ENCODE measurements at places on chromosomes 3 and 15.
A peak's percentile ranks its signal among the peaks of the same experiment; 100 is the strongest.

- no peak for DNase-seq
Observed at GRCh38 chr3:43247561-43248184, 38.7 kb upstream of the SNRK start.

DNA sequence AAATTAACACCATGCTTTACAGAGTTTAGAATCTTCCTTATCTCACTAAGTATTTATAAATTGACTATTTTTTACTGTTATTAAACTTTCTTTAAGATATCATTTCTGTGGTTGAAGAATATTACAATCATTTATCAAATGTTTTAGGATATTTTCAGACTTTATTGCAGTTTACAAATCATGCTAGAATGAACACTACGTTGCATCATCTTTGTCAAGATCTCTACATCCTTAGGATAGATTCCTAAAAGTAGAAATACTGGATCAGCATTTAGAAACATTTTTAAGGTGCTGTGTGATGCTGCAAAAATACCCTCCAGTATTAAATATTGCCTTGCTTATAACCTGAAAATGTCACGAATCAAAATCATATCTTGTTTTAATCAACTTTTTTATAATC lies 2.5 kb upstream of the PLD1 start:
- DNase-seq = no peak

DNA sequence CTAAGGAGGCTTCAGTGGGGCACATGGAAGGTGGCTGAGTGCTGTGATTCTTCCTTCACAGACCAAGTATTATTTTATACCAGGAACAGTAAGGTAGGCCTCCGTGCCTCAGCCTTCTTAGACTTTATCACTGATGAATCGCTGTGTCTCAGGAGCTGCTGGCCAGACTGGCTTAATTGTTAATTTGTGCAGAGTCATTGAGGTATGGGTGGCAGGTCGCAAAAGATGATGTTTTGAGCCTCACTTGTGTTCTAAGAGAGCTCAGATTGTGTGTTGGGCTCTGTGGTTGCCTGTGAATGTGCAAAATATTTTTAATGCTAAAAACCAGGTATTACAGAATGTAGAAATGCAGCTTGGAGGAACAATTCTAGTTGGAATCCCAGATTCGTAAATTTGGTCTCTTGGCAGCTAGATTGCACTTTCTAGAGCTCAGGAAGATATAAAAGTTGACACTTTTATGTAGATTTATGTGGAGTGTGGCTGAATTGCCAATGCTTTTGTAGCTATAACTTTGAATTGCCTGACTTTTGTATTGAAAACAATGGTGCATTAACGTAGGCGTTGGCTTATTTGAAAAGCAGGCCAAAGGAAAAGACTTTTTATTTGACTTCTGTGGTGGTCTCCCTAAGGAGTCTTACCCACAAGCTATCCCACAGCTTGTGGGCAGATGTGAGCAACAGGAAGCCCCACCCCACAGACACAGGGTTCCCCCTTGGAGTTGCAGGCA lies 53.4 kb downstream of the LARS2 start:
- DNase-seq = no peak

DNA sequence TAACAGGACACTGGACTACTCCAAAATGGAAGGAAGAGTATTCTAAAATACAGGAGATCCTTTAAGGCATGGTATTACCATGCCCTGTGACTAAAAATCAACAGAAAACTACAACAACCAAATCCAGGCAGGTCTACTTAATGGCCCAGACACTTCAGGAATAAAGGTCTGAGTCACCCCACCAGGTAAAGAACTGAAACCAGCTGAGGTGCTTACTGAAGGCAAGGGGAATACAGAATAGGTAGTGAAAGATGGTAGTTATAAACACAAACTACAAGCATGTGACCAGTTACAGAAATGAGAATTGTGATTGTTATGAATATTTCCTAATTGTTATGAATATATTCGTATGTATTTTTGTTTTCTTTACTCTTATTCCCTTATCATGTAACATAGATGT lies 13.4 kb downstream of the IFT57 start:
- no peak for DNase-seq

GRCh38 chr3:116005404-116005803 lies 382.1 kb downstream of the GAP43 start:
- DNase-seq = peak; percentile 70

GRCh38 chr3:98814817-98815420 lies 51.8 kb downstream of the ST3GAL6 start:
- DNase-seq = no peak

DNA sequence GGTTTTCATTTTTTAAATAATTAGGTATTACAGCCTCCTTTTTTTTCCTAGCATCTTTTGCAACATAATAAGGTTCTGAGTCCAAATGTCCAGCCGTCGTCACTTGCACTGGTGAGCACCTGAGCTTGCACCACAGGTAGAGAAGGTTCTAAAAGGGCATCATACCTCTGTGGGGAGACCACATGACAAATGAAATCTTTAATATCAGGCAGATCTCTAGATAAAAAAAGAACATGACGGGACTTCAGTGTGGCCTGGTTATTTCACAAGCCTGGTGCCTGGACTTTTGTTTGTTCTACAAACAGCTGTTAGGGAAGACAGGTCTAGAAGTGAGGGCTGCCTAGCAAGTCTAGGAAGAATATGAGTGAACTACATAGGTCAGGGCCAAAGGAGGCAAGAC lies 3.6 kb downstream of the ZBED2 start:
- DNase-seq = no peak

DNA sequence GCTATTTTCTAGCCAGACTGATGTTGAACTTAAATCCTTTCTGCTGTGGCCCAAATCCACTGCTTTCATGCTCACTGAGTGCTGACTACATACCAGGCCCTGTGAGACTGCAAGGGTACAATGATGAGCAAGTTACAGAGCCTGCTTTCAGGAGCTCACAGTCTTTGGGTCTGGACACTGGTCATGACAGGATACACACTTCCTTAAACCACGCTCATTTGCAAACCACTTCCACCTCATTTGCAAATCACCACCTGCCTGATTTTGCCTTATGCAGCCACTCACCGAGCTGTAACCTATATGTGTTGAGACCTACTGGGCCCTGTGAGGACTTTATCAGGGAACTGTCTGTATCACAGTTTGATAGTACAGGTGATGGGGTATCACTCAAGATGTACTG lies 50.2 kb upstream of the LRRC58 start:
- no peak for DNase-seq

DNA sequence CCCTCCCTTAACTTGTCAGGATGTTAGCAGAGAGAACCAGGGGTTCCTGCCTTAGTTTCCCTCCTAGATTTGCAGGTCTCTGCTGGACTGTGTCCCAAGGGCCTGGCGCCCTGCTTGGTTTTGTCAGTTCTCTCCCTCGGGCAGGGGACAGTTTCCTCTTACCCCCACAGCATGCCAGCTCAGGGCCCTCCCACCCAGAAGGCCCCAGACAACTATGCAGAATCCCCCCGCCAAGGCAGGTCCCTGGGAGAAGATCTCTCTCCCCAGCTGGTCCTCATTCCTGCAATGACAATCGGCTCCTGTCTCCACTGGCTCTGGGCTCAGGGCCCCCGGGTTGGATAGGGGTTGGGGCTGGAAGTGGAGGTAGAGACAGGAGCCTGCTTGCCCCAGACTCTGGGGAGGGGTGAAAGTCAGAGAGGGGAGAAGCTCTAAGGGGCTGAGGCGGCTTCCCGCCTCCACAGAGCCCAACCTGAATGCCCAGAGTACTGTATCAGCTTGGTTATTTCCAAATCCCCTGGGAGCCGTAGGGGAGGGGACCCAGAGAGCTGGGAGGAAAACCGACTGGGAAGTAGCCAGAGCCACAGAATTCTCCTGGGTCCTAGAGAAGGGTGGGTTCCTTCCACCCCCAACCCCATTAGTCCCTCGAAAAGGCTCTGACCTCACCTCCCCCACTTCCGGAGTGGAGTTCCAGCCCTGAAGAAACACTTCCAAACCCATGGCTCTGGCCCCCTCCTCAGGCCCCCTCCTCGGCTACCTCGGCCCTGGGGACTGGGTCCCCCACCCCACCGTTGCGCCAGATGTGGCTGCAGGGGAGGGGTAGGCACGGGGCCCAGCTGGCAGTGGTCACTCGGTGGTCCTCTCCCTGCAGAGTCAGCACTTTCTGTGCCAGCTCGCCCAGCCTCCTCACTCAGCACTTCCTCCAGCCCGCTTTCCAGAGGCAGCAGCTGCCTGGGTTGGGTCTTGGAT lies 3.8 kb upstream of the LOXL1 start:
- DNase-seq = no peak

DNA sequence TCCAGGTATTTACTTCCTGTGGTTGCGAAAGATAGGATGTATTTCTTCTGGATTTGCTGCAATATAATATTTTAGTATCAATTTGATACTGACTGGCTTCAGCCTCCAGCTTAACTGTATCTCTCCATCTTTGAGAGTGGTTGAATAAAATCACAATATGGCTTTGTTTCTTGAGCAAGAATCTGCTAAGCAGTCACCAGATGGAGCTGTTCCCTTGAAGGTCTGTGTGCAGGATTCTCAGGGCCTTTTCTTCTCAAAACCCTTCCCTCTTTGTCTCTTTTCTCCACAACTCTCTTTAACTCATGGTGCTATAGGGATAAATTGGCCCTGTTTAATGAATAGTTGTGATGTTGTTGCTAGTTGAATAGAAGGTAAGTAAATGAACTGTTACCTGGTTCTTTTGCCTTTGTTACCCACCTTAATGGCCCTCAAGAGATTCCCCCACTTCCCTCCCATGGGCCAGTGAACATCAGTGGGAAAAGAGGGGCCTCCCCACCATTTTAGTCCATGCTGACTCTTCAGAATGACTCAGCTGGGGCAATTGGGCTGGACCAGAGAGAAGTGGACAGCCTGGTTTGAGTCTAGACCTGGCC lies 34.8 kb upstream of the RAB6B start:
- peak; percentile 65 for DNase-seq

- no peak for DNase-seq
Observed at GRCh38 chr3:72950801-72951200, 45.8 kb upstream of the PPP4R2 start.

- DNase-seq = no peak
Observed at GRCh38 chr15:99819981-99820718, 86.9 kb upstream of the LYSMD4 start.

DNA sequence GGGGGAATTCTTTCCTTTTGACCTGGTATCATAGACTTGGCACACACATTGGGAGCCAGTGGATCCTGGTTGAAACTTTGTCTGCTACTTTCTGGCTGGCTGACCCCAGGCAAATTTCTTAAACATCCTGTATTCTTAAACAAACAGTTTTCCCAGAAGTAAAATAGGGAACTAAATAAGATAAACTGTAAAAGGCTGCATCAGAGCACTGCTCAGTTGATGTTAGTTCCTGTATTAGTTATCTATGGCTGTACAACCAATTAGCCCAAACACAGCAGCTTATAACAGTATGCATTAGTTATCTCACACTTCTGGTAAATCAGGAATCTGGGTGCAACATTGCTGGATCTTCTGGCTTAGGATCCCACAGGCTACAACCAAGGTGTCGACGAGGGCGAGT lies 73.1 kb upstream of the SLCO3A1 start:
- no peak for DNase-seq

GRCh38 chr15:61080221-61081026 lies 148.7 kb downstream of the RORA start:
- no peak for DNase-seq

DNA sequence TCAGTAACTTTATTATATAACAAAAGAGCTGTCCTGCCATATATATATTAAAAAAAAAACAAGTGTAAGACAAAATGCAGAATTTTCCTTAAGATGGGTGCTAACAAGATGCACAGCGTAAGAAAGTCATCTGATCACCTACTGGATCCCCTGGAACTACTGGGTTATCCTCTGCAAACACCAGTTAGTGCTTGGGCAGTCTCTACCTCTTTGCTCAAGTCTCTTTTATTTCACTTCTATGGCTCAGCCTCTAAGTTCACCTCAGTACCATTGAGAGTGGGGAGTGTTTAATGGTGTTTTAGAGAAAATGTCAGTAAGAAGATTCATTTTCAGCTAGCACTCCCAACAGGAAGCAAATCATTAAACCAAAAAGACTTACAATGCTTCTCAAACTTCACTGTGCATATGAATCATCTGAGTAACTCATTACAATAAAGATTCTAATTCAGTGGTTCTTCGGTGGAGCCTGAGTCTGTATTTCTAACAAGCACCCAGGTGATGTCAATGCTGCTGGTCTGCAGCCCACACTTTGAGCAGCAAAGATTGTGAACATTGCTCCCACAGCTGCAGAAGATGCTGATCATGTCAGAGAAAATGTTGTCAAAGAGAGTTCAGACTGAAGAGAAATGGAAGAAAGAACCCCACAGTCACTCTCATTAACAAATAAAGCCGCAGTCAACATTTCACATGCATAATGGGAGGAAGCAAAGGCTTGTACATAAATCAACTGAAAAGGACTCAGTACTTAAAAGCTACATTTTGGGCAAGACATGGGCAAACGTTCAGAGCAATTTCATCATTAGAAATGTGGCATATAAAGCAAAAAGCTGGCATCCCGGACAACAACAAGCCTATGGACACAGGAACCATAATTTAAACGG lies 227.1 kb upstream of the ATP11B start:
- no peak for DNase-seq

DNA sequence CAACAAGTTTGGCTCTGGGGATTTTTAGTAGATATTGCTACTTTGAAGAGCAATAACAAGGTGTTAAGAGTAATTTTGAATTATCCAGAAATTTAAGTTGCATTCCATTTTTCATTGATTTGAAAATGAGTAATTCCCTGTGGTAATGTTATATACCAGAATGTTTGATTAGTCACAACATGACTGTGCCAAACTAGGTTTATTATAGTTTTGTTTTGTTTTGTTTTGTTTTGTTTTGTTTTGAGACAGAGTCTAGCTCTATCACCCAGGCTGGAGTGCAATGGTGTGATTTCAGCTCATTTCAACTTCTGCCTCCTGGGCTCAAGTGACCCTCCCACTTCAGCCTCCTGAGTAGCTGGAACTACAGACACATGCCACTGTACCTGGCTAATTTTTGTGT lies 40.7 kb downstream of the CNOT10 start:
- DNase-seq = no peak

GRCh38 chr3:157671656-157672055 lies 168.4 kb upstream of the VEPH1 start:
- no peak for DNase-seq

- no peak for DNase-seq
Observed at GRCh38 chr3:66386011-66386924, 114.6 kb downstream of the LRIG1 start.

DNA sequence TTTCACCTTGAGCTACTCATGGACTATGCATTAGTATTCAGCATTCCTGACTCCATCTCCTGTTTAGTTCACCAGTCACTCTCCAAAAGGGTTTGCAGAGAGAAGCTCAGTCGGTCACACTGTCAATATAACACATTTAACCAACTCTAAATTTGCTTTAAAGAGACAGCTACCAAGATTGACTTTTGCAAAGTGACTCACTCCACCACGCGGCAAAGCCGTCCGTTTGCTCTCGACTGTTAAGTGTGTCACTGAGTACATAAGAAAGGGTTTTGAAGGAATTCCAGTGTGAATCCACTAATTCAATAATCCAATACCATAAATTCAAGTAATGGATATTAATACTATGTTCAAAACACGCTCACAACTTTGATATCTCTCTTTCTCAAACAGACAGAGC lies 1006.7 kb upstream of the NR2F2 start:
- no peak for DNase-seq

DNA sequence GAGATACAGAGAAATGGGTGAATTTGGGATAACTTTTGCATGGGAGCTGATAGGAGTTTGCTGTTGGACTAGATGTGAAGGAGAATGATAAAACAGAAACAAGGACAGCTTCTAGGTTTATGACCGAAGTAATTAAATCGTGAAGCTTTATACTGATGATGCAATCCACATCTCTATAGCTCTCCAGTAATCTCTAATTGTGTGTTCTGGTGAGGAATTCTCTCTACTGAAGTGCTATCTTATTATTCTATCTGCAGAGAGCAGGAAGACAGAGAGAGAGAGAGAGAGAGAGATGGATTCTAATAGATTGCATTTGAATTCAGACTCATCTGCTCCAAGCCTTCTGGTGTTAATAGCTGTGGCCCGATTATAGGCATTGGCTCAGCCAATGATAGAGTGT lies 113.5 kb upstream of the FRMD4B start:
- DNase-seq = no peak

All from DMS79 treated with DMSO at 0.1 percent for 48 hours (cell line).